ENCODE measurements at places on chromosomes 5 and 9.

DNA sequence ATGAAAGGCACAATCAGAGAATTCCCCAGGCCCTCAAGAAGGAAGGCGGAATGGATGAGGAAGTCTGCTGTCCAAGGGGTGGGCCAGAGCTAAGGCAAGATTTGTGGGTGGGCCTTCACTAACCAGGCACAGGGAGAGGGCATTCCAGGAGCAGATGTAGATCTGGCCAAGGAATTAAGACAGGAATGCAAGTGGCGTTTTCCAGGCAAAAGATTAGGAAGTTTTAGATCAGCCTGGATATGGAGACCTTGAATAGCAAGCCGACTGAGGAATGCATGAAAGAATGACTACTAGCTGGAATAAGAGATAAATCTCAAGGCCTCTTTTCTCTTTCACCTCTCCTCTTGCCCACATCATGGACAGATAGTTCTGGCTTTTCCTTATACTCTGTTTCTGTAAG lies 68.5 kb downstream of the GHR start:
- DNase-seq = peak; percentile 13

DNA sequence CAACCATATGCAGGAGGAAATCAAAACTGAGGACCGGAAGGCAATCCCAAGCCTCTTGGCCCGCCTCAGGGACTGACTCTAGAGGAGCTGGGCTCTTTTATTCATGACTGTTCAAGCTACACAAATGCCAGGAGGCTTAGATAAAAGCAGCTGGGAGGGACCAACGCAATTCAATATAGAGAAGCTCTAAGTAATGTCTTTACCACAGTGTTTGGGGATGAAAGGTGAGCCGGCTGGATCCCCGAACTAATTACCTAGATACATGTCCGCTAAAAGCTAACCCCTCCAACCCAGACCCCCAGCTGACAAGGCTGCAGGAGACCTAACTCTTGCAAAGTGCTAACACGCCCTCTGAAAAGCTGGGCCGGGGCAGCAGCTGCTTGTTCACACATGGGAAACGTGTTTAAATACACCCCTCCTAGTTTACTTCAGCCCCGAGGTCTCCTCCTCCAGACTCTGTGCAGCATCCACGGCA lies 67.5 kb downstream of the TLE1 start:
- no peak for DNase-seq

GRCh38 chr9:129624168-129624759 lies 1.7 kb upstream of the NTMT1 start:
- DNase-seq = peak; percentile 74

DNA sequence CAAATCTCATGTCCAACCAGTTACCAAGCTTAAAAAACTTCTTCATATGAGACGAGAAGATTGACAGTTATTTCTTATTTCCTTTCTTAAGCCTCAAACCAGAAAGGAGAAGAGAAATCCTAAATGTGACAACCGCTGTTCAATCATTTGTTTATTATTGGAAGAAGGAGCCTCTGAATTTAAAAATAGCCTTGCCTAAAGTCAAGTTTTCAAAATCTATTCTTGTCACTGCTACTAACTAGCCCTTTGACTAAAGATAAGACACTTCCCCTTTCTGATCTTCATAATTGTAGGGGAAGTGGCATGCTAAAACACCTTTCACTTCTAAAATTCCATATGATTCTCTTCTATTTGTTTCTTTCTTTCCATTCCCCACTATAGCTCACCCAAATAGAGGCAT lies 106.2 kb upstream of the EMB start:
- DNase-seq = no peak

DNA sequence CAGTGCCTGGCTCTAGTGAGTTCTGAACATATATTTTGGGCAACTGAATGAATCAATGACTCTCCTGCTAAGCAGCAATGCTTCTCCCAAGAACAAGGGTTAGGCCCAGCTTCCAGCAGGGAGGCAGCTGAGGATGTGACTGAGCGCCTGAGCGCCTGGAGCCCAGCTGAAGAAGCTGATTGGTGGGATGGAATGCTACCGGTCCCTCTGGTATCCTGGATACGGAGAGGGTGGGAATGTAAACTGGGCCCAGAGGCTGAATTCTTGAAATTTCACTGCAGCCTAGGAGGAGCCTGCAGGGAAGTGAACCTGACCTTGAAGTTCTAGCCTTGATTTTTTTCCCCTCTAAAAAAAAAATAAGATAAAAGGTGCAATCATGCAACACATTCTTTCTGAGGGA lies 43.2 kb downstream of the WWC1 start:
- peak; percentile 49 for DNase-seq

GRCh38 chr5:8491254-8491653 lies 622.3 kb downstream of the MTRR start:
- no peak for DNase-seq

GRCh38 chr5:131661933-131662332 lies 26.9 kb upstream of the RAPGEF6 start:
- no peak for DNase-seq

DNA sequence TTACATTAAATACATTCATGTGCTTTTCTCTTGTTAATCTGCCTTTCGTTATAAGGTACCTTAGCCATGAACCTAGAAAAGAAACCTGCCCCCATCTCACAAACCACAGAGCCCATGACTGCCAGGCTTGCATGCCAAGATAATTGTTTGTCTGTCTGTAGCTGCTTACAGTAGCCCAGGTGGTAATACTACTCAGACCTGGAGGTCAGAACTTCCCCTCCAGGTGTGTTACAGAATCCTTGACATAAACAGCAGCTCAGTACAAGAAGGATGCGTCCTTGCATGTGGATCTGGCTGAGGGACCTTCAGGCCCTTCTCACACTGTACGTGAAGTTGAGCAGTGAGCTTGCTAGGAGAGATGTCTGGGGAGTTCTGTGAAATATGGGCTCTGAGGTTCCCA lies 291.4 kb downstream of the CSNK1G3 start:
- no peak for DNase-seq

GRCh38 chr5:92836855-92837755 lies 743.9 kb downstream of the NR2F1-AS1 start:
- DNase-seq = peak; percentile 25

- no peak for DNase-seq
These were observed 1173.4 kb upstream of the ACO1 start for GRCh38 chr9:31210978-31211570.

DNA sequence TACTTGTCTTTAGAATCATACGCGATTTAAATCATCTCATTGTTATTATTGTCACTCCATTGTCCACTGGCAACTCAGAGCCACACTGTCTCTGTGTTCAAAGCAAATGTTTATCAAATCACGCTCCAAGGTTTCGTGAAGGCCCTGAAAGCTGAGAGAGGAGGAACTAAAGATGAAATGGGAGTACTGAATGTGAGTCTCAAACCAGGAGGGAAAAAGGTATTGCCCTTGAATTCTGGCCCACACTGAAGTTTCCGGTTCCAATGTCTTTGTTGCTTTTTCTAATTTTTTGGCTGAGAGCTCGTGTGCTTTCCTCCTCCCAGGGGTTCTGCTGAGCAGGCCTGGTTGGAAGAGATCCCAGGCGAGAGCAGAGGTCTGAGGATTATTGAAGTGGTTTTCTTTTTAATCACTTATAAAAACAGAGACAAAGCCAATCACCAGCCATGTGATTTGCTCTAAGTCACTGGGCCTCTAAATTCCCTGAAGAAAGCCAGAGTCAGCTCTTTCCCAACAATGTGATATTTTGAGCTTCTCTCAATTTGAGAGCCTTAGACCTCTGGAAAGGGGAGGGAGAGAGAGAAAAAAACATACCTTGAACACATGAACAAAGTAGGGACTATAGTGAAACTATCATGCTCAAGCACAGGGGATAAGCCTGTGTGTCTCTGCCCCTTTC lies 420.8 kb upstream of the GRAMD2B start:
- DNase-seq = peak; percentile 16

DNA sequence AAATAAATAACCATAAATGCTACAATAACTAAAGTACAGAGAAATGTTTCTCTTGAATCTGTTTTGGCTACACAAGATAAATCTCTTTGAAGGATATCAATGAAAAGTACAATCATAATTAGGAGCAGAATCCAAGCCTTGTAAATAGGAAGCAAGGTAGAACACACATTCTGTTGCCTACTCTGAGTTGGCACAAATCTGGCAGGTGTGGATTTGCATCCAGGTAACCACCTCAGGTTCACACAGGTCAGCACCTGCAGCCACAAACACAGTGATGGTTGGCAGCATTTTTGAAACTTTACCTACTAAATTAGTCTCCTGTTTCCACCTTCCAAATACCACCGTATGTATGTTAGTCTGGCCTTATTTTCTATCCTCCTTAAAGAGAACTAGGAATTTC lies 105.3 kb upstream of the PIK3R1 start:
- DNase-seq = no peak

DNA sequence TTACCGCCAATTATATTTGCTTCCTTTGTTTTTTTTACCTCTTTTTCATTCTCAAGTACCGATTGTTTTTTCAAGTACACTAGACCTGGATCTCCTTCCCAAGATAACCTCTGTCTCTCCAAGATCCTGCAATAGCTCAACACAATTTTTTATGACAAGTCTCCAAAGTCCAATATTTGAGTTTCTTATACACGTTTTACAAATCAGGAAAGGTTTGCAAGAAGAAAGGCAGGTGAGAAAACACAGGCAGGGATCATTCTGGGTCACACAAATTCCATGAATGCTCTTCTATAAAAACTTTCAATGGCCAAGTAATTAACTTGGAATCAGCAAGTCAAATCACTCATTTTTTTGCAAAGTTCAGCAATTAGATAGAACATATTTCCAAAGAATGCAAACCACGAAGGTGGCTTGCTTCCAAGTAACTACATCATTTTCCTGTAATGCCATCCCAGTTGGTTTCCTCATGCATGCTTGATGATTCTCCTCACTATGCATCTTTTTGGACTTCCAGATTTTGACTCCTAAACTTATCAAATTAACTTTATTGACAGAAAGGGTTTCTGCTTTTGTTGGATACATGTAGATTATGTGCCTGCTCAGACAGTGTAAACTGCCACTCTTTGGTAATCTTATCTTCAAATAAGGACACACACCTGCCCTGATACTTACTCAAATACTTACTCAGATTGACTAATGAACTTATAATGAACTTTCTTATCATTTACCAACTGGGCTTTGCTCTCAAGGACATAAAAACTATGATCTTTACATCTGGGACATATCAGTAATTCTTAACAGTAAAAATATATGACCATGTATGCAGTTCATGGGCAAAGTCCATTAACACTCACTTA lies 24.7 kb upstream of the IFNE start:
- peak; percentile 69 for DNase-seq

GRCh38 chr5:159567461-159567860 lies 237.2 kb upstream of the IL12B start:
- no peak for DNase-seq

DNA sequence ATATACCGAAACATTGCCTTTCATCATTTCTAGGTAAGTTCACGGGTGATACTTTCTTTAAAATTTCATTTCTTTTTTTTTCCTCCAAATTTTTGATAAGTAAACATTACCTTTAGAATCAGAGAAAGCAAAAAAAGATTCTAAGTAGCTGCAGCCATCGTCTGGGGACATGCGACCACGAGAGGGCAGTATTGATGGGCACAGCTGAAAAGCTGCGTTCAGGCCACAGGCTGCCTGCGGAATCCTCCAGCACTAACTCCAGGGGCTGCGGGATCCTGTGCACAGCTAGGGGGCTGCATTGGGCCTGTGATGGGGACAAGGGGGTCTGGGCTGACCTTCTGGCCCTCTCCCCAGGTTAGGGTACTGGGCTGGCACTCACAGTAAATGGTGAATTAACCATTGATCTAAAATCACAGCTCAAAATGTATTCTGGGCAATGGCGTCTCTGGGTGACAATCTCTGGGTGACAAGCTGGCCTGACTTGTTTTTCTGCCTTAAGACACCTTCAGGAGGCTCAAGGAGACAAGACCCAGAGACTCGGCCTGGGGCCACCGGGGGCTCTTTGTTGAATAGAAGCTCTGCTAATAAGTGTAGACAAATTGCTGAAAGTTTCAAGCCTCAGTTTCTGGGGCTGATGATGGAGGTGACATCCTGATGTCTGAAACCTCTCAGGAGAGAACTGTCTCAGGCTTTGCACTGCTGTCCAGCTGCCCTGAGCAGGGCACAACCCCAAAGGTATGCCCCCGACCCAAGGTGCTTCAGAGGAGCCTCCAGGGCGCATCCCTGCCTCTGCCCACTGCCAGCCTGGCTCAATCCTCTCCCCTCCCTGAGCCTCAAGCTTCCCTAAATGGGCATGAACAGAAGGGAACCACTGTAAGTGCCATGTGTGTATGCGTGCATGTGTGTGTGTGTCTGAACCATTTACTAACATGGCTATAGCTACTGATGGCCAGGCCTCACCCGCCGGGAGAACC lies 44.3 kb upstream of the SARDH start:
- peak; percentile 90 for DNase-seq

GRCh38 chr5:30781643-30782042 lies 411.8 kb upstream of the CDH6 start:
- no peak for DNase-seq

DNA sequence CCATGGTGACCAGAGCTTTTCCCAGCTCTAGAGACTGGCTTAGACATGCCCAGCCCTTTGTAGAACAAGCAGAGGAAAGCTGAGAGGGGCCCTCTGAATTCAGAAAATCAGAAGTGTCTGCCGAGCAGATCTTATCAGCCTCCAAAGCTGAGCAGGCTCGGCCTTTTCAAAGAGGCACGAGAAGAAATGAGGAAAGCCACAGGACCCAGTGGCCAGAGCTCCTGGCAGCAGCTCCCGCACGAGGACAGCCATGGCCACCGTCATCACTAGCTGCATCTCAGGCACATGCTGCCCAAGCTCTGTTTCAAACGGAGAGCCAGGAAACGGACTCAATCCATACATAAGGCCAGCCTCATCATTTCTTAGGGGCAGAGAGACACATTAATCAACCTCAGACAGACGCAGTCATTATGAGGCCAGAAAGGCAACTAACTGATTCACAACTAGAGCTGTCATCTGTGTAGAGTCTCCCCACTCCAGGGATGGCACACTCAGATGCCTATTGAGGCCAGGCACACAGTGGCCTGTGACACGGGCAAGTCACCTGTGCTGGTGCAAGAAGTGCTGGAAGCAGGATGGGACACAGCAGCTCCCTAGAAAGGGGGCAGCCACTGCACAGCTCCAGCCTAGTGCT lies 194.7 kb downstream of the FRMD3 start:
- no peak for DNase-seq

GRCh38 chr9:114756920-114757319 lies 48.9 kb downstream of the TNFSF15 start:
- no peak for DNase-seq

GRCh38 chr9:82284758-82285157 lies 296.2 kb downstream of the SPATA31D1 start:
- DNase-seq = peak; percentile 13

GRCh38 chr9:133171161-133171961 lies 7.6 kb upstream of the GBGT1 start:
- no peak for DNase-seq

GRCh38 chr9:76271755-76272154 lies 122.5 kb downstream of the RFK start:
- no peak for DNase-seq

- DNase-seq = no peak
These were observed 20.8 kb upstream of the SLC44A1 start for GRCh38 chr9:105223544-105224140.

GRCh38 chr5:95081500-95081960 lies 203.4 kb downstream of the MCTP1 start:
- peak; percentile 29 for DNase-seq

DNA sequence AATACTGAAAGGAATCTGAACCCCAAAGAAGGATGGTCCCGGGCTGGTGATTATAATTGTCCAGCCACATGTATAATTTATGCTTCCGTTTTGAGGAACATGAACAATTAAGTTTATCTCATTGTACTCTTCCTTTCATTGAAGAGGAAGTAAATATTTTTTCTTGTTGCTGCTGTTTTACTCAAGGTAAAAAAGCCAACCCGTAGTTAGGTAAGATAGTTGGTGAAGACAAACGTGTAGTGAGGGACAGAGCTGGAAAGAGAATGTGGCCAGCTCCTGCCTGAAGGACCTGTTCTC lies 5.1 kb downstream of the RCL1 start:
- DNase-seq = no peak

GRCh38 chr5:103357636-103358035 lies 99.1 kb downstream of the MACIR start:
- no peak for DNase-seq
